CD4-positive, alpha-beta T cell treated with Interleukin-15 for 4 hours (primary cell): ENCODE measurements at places on chromosomes 13 and 19.

DNA sequence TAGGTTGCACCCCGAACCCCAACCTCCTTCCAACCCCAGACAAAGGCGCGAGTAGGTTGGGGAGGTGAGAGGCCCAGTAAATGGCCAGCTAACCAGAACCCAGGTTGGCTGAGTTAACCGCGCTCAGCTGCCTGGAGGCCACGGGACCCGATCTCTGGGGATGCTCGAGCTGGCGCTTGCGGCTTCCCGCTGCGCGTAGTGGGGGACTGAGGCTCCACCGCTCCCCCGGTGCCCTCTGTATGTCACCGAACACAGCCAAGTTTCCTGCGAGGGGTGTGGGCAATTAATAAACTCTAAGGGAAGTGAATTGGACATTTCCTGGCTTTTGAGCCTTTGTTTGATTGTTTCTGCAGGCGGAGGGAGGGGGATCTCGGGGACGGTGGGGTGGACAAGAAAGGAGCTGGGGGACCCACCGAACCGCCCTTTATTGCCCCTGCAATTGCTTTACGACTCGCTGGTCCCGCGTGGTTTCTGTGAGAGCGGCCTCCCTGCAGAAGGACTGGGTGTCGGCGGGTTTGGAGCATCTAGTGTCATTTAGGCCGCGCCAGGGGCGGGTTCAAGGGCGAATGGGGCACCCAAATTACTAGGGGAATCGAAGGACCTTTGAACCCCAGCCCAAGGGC lies 3.5 kb upstream of the ZIC5 start:
- DNase-seq, result no peak

GRCh38 chr19:18392417-18392816 lies 5.0 kb downstream of the LRRC25 start:
- DNase-seq, result no peak

- no peak for DNase-seq
Observed at GRCh38 chr13:72788831-72789230, 6.9 kb downstream of the PIBF1 start.

GRCh38 chr19:39319892-39320248 lies 793 bp downstream of the LRFN1 start:
- no peak for DNase-seq

DNA sequence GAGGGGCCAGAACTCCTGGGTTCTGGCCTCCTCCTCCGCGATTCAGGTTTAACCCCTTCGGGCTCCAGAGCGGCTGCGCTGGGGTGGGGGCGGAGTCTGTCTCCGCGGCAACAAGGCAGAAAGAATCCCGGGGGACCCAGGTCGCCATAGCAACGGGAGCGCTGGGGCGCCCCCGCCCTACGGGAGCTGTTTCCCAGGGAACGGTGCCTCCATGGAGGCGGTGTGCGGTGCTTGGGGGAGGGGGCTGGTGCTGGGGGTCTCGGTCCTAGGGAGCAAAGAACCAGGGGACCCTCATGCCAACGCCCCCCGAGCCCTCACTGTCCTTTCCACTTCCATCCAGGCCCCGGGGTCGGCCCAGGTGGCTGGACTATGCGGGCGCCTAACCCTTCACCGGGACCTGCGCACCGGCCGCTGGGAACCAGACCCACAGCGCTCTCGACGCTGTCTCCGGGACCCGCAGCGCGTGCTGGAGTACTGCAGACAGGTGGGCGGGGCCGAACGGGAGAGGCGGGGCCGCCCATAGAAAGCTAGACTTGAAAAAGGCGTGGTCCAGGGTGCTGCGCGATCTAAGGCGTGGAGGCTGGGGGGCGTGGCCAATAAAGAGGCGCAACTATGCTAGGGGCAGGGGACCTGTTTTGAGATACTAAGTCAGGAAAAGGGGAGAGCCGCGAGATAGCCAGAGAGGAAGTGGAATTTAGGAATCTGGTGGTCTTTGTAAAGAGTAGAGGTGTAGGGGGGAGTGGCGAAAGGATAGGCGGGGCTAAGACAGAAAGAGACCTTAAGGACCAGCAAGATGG lies 1.2 kb downstream of the APLP1 start:
- peak; percentile 75 for DNase-seq

GRCh38 chr13:104816726-104817125 lies 1718.7 kb downstream of the EFNB2 start:
- DNase-seq, result no peak

DNA sequence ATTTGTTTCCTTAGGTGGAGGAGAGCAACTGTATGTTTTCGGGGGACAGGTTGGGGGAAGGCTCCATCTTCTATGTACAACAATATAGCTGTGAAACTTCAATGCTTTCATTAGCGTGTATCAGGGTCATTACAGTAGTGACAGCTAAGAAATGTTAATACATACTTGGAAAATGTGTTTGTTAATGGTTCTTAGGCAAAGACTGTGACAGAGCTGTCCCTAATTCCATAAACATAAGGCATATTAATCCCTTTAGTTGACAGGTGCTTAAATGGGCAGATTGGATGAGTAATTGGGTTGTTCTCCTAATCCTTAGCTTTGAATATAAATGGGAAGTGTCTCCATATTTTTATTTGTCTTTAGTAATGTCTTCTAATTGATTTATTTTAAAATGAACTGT lies 313.7 kb downstream of the HS6ST3 start:
- no peak for DNase-seq

DNA sequence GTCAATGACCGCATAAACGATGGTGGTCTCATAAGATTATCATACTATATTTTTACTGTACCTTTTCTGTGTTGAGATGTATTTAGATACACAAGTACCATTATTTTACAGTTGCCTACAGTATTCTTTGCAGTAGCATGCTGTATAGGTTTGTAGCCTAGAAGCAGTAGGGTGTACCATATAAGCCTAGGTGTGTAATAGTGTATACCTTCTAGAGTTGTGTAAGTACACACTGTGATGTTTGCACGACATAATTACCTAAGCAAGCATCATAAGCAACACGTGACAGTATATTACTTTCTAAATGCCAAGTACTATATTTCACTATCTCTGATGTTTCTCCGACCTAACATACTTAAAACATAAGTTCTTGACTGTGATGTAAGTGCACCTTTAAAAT lies 2.7 kb downstream of the LPAR6 start:
- DNase-seq, result peak; percentile 21

GRCh38 chr13:75760131-75761021 lies 124.2 kb downstream of the LMO7 start:
- peak; percentile 37 for DNase-seq

DNA sequence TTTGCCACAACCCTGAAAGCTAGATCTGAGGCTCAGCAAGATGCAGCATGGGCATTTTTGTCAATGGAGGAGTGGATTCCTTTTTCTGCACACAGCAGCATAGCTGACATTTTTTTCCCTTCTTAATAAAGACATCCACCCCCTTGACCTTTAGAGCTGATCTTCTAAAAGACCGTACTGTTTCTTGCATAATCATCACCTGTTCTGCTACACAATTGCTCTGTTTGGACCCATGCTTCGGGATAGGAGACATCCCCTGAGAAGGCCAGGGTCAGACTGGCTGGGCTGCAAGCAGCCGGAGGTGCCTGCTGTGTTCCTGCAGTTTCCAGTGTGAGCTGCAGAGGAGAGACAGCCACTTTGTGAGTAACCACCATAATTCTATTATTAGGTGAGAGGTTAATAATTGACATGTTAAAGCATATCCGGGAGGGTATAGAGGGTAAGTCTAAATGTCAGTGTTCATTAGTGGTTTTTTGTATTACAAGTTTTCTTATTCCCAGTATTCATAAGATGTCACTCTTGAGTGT lies 108.5 kb upstream of the C1QTNF9B start:
- no peak for DNase-seq

- no peak for DNase-seq
Observed at GRCh38 chr13:43307221-43307920, 284.0 kb downstream of the DNAJC15 start.

DNA sequence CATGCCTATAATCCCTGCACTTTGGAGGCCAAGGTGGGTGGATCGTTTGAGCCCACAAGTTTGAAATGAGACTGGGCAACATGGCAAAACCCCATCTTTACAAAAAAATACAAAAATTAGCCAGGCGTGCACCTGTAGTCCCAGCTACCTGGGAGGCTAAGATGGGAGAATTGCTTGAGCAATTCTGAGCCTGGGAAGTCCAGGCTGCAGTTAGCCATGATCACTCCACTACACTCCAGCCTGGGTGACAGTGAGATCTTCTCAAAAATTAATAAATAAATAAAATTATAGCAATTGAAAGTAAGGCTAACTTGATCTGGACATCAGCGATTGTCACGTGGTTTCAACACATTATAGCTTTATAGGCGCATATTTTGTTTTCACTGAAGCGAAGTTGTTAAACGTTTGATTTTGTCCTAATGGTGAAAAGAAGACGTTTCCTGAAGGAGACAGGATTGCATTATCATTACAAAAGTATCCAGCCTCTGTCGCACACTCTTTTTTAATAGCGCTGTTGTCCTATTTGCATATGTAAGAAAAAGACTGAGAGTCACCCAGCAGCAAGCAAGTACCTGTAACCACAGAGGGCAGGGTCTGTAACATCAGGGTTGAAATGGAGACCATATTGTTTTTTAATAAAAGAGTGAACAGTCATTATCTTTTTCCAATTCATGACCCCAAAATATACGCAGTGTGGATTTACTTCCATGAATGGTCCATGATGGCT lies 335.7 kb downstream of the DCT start:
- no peak for DNase-seq

DNA sequence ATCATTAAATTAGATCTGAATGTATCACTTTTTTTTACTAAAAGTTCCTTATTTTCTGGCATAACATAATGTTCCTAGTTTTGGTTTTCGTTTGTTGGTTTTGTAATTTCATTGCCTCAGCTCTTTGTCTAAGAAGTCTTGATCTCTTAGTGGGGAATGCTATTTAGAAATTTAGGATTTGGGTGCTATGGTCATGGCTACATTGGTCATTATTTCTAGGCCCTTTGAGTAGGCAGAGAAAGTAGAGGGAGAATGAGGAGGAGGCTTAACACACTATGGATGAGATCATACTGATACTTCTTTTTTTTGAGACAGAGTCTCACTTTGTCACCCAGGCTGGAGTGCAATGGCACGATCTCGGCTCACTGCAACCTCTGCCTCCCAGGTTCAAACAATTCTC lies 41.8 kb downstream of the PIBF1 start:
- no peak for DNase-seq

DNA sequence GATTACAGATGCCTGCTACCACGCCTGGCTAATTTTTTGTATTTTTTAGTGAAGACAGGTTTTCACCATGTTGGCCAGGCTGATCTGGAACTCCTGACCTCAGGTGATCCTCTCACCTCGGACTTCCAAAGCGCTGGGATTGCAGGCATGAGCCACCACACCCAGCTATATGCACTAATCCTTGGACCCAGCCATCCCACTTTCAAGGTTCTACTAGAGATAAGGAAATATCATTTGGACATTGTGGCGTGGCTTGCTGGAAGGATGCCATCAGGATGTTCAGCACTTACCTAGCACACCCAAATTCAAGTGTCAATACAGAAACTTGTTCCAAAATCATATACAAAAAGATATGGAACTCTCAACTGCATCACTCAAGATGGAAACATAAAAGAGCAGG lies 136.4 kb downstream of the ABCC4 start:
- DNase-seq, result no peak

DNA sequence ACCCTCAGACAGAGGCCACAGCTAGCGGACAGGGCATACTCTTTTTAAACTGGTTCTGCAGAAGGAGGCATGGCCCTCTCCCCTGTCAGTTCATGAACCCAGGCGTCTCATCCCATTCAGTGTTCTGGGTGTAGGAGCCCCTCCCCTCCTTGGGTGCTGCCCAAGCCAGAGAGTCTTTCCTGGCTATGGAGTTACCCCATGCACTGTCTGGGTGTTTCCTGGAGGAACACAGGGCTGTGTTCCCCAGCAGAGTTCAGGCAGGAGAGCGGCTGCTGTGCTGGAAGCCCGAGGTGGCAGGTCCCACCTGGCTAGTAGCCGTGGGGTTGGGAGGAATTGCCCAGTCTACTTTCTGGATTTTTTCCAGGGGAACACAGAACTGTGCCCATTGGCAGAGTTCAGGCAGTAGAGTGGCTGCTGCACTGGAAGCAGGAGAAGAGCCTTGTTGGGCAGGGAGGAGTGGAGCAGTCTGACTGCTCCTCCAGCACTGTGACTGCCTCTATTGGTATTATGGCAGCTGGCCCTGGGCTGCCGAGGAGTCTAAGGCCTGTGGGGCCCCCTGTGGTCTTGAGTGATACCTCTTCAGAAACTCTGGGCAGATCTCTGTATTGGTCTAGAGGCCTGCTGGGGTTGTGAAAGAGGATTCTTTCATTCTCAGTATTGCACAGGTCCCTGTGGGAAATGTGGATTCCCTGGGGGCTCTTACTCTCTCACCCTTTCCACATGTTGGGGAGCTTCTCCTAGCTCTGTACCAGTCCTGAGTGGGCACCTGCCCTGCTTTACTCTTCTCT lies 168.3 kb downstream of the PCDH20 start:
- DNase-seq, result no peak
